RWPE2 (cell line): ENCODE measurements at places on chromosomes 2 and 18.

- no peak for DNase-seq
Observed at GRCh38 chr2:231294571-231295362, 96.3 kb downstream of the ARMC9 start.

GRCh38 chr2:98167916-98168315 lies 80.9 kb downstream of the VWA3B start:
- DNase-seq = no peak

DNA sequence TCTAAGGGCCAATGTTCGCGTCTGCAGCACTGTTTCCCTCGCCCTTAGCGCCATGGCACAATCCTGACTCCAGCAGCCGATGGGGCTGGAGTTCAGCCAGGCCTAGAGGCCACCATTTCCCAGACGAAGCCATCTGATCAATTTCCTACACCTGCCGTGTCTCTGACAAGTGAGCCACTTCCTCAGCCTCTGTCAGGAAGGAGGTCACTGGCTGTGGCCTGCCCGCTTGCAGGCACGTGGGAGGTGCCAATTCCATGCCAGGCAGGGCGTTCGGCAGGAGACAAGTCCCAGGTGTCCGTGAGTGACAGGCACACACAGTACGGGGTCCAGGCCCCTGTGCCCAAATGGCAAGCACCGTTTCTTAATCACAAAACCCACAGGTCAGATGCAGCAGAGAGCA lies 234.5 kb downstream of the TWIST2 start:
- DNase-seq = no peak

GRCh38 chr2:120463527-120463926 lies 117.6 kb downstream of the INHBB start:
- no peak for DNase-seq

GRCh38 chr18:23456835-23457234 lies 3.7 kb downstream of the RIOK3 start:
- DNase-seq = no peak
